ENCODE measurements at places on chromosomes 11 and 22.

GRCh38 chr11:122882189-122882856, at the start of gene JHY:
JHY (plus strand) TSS chr11:122882759; CDS start chr11:122885850, 3,091 bp downstream.
- DNase-seq = peak; percentile 57

- DNase-seq = no peak
These were observed 20.6 kb downstream of the BCO2 start for GRCh38 chr11:112195951-112196351.

- DNase-seq = no peak
These were observed 3.6 kb downstream of the CDHR5 start for GRCh38 chr11:620935-621814.

DNA sequence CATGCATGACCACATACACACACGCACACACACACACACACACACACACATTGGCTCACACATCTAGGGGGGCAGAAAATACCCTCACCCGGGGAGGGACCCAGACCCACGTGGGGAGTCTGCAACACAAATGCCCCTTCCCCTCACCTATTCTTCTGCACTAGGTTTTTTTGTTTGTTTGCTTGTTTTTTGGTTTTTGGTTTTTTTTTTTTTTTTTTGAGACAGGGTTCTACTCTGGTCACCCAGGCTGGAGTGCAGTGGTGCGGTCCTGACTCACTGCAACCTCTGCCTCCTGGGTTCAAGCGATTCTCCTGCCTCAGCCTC, 28.4 kb downstream of the WEE1 start:
- DNase-seq = no peak

DNA sequence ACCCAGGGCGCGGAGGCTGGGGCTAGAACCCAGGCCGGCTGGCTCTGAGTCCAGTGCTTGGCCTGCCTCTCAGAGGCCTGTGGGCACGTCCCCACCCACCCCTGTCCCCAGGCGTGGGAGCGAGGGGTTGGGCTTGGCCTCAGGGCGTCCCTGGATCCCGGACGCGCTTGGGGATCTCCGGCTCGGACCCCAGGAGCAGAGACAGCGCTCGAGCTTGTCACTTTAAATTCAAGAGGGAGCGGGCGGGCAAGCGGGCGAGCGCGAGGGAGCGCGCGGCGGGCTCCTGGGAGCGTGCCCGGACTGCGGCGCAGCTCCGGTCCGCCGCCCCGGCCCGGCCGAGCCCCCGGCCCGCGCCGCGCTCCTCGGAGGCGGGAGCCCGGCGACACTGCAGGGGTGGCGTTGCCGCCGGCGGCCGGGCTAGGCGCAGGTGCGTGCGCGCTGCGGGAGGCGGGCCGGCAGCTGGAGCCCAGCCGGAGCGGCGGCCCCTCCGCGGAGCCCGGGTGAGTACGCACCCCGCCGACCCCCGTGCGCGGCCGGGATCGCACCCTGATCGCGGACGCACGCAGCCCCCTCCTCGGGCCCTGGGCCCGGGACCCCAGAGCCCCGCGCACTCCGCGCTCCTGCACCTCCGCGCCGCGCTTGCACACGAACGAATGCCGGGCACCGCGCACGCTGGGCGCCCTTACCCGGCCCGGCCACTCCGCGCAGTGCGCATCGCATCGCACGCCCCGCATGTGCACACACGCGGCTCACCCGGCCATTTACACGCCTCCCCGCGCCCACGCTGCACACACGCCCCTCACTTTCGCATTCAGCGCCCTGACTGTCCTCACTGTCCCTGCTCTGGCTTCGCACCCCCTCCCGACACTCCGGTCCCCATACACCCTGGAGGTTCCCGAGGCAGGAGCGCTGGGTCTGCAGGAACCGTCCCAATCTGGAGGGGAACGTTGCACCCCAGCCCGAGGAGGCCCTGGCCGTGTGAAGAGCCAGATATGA, at the start of gene SYT12:
Gene SYT12, plus strand, starts transcription at position 174 of the 996 bp plus-strand sequence. CDS start 7,011 bp downstream, outside the sequence.
- no peak for DNase-seq

GRCh38 chr11:104694259-104695064, 203.8 kb downstream of the CASP12 start:
- no peak for DNase-seq

DNA sequence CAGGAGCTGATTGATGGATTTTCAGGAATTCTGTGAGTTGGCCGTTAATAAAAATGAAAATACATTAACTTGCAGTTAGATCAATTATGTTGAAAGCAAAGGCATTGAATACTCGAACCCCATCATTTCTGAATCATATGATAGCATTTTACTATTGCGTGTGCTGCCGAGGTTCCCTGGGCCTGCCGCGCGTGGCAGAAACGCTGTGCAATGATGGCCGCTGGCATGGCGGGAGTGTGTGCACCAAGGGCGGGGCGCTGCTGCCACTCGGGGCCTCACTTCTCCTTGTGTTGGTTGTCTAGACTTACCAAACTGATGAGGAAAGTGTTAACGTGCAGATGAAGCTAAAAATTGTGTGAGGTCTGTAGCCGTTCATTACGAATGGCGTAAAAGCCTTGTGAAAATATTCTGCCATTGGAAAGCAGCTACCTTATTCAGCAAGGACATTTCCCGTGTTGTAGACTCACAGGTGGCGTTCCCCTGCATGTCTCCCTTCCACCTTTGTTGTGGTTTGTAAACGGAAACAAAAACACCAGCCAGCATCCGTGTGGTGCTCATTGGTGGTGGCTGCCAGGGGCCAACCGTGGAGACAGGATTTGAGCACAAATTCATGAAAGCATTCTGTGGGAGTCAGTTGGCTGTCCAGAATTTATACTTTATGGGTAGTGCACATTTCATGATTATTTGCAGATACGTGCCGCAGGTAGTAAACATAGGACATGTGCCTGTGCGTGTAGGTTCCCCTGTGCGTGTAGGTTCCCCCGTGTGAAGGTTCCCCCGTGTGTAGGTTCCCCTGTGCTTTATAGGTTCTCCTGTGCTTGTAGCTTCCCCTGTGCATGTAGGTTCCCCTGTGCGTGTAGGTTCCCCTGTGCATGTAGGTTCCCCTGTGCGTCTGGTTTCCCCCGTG, 5.9 kb upstream of the GRAMD4 start:
- DNase-seq = peak; percentile 62

- no peak for DNase-seq
These were observed 492.6 kb downstream of the MIAT start for GRCh38 chr22:27149921-27150543.

DNA sequence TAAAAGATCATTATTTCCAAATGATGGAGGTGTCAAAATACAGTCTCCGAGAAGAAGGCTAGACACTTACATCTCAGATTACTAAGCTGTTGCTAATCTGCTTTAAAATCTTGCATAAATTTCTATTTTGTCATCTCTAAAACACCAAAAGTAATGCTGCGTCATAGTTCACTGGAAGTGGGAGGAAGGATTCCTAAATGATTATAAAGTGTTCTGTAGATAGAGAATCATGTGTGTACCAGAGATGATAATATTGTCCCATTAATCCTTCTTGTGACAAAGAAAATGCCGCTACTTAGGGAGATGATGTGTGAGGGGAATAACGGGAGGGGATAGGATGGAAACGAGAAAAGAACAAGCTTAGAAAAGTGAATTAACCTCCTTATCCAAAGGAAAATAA, 268.6 kb downstream of the JRKL start:
- no peak for DNase-seq

- no peak for DNase-seq
These were observed 144.1 kb downstream of the ARHGAP42 start for GRCh38 chr11:100830978-100831732.

DNA sequence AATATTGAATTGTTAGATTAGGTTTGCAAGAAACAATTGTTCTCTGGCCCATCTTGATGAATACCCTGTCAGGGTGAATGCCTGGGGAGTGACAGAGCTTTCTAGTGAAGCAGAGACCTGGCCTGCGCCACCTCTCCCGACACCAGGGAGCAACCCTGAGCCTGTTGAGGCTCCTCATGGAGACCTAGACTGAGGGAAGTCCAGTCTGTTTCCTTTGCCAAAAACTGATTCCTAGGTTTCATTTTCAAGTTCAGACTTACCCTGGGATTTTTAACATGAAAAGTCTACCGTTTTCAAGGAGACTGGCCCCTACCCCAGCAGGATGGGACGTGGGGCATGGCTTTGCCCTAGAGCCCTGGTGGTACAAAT, 173.7 kb upstream of the SORL1-AS1 start:
- DNase-seq = no peak

DNA sequence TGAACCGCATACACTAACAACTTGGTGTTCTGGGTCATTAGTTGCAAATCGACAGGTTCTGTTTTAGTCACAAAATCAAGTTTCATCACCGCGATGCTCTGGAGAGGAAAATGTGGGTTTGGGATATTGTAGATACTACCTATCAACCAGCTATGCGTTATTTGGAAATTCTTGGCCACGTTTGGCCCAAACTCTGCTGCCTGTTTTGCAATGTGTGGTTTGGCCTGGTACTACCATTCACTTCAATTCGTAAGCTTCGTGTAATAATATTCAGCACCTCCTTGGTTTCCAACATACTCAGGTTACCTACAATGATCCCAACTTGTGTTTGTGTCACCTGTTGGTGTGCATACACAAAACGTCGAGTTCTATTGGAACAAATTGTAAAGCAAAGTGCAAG, 16.2 kb upstream of the ACER3 start:
- DNase-seq = no peak

DNA sequence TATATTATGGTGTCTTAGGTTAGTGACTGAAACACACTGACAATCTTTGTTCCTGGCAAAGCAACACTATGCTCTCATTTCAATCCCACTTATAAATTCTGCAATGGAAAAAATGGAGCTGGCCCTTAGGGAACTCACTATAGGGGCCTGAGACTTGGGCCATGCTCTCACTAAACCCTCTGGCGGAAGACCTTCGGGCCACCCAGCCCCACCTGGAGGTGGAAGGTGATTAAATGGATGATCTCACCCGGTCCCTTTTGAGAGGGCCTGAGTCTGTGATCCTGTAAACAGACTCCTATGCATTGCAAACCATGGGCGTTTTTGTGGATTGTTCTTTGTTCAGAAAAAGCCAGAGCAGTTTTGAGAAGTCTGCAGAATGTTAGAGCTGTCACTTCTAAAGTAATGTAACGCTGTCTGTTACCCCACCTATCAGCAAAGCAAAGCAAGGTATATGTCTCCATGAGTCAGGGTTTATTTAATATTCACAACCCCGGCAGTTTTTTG, 17.0 kb upstream of the CDON start:
- DNase-seq = no peak

DNA sequence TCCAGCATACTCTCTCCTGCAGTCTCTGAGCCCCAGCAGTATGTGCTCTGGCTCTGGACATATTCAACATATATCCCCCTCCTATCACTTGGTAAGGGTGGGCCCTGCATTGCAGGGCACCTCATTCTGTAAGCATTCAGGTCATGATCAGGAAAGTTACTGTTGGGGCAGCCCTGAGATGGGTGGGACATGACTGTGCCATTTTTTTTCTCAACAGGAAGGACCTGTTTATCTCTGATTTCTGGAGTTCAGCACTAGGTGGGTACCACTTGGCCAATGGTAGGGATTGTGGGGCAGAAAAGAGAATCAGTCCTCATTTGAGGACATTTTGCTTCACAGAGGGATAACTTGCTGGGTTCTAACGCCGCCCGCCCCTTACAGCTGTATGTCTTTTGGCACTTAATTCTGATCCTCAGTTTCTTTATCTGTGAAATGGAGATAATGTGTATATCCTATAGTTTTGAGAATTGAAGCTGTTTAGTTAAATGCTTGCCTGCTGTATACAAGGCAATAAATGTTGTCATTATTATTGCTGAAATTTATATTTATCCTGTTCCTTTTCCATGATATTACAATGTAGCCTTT, 2.2 kb downstream of the SRRD start:
- DNase-seq = no peak

DNA sequence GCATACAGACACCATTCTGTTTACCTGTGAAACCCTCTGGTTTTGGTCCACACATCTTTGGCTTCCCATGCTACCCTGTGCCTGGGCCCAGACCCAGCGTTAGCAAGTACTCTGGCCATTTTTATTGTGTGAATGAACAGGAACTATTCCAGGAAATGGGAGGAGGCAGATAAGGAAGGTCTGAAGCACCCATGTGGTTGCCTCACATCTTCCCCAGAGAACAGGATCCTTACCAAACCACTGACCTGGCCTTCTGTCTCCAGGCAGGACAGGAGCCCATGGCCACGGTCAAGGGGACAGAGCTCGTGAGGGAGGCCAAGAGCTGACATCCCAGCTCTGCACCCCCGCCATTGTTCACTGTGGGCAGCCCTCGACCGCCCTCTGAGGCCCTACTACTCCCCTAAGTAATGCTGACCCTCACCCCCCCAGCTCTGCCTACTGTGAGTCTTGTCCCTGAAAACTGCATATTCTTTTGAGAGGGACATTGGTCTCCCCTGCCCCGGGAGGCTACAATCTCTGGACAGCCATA, 97.7 kb upstream of the TP53I11 start:
- no peak for DNase-seq

GRCh38 chr11:99742501-99742900, 721.8 kb downstream of the CNTN5 start:
- DNase-seq = no peak

DNA sequence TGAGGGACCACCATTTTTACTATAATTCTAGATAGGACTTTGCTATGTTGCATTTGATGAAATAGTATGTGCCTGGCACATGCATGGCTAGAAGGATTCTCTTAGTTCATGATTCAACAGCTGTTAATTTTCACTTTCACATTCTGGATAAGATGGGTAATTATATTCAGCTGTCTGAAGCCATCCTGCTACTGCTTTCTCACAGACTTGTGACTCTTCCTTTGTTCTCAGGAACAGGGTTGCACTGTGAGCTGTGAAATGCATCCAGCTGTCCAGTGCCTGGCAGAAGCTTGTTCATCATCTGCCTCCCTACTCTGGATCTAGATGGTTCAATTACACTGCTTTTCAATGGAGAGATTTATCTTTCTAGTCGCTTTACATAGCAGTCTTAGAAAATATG, 610.1 kb upstream of the ANO5 start:
- DNase-seq = no peak

- DNase-seq = no peak
These were observed 17.2 kb upstream of the UVRAG start for GRCh38 chr11:75797792-75798191.

DNA sequence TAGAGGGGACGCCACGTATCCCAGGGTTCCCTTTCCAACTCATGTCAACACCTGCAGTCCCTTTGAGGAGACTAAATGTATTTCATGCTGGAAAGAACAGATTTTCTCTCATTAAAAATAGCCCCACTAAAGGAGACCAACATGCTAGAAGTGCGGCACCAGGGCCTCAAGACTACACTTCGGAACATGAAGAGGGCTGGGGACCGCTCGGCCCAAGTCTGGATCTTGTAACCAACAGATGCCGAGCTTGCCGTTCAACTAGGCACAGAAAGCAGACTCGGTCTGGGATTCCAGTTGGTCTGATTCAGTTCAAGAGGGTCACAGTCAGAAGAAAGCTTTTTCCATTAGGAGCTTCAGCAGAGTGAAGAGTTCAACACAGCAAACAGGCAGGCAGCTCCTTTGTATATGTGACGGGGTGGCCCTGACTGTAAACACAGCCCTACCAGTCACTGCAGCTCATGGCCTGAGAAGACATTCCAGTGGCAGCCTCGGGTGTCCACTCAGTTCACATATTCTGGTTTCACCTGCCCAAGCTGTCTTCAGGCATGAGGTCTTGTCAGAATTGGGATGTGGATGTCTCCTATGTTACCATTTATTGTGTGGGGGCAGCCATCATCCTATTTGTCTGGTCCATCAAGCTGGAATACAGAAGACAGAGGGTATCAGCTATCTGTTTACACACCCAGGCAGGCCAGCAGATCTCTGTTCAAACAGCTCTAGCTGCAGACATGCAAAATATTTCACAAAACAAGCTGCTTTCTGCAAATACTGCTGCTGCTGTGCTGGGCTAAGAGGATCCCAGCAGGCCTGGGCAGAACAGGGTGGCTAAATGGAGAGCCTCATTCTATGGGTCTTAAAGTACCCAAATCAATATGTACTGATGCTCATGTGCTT, 8.8 kb downstream of the RIC8A start:
- no peak for DNase-seq

GRCh38 chr11:65562788-65563187, 4.6 kb upstream of the LTBP3 start:
- DNase-seq = no peak
